ENCODE measurements at places on chromosomes 2 and 18. TPM values are rescaled to one million over a fixed set of nuclear protein-coding genes. Genes with fewer than 3 reads are reported as not detected.
A peak's percentile ranks its signal among the peaks of the same experiment; 100 is the strongest.

DNA sequence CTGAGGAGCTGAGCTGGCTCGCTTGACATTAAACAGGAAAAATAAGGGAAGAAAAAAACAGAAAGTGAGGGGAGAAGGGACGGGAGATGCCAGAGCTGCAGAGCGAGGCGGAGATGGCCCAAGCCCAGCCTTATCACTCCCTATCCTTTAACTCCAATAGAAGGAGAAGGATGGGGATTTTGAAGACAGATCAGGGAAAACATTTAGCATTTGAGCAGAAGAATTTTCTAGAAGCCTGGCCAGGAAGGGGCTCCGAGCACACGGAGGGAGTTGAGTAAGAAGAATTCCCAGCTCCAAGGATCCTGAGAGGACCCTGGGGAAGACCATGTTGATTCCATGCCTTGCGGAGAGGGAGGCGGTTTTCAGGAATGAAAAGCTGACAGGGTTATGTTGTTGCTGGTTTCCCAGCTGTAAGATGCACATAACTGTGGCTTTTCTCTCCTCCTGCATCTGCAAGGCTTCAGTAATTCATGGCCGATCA, 35.6 kb downstream of the TWIST2 start:
- no peak for DNase-seq

DNA sequence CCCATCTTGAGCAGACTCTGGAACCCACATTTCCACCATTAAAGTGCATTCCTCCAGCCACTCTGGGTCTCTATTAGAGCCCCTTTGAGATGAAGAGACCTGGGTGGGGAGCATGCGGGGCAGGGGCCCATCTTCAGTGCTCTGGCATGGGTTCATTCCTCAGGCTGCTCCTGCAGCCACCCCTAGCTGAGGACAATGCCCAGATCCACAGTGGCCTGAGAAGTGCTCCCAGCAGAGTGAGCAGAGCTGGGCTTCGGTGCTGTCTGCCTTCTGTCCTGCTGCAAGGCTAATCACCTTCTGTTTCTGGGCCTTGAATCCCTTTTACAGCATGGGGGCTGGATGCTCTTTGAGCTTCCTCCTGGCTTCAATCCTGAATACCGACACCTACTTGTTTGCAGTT, 169.8 kb downstream of the TRIM43 start:
- no peak for DNase-seq

DNA sequence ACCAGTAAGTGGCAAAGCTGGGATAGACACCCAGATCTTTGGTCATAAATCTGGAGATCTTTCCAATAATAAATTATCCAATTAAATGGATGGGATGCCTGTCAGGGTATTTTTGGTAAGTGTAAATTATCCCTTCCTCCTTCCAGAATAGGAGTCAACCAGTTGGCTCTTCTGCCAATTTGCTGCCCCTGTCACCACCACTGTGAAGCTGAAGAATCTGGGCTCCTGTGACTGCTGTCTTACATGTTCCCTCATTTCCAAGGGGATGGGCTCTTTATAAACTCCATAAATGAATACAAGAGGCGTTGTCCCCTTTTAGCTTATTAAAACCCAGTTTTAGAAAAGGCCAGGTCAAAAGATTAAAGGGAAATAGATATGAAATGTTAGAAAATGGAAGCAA, 17.8 kb upstream of the BMP10 start:
- no peak for DNase-seq

GRCh38 chr2:7676714-7677113, 759.5 kb downstream of the RNF144A start:
- DNase-seq, result no peak

DNA sequence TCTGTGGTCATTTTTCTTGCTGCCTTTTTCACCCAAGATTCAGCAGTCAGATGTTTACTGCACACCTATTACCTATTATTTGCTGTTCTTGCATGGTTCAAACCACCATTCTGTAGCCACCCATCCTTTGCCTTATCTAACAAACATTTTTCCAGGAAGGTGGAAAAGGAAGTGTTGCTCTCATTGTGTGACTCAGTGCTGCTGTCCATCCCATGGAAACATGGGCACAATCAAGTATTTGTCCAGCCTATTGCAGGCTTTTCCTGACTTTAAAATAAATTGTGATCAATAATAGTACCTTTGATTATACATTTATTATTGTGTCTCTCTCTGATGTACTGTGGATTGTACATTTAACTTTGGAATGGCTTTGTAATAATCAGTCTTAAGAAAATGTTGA, 53.2 kb downstream of the USP14 start:
- no peak for DNase-seq

DNA sequence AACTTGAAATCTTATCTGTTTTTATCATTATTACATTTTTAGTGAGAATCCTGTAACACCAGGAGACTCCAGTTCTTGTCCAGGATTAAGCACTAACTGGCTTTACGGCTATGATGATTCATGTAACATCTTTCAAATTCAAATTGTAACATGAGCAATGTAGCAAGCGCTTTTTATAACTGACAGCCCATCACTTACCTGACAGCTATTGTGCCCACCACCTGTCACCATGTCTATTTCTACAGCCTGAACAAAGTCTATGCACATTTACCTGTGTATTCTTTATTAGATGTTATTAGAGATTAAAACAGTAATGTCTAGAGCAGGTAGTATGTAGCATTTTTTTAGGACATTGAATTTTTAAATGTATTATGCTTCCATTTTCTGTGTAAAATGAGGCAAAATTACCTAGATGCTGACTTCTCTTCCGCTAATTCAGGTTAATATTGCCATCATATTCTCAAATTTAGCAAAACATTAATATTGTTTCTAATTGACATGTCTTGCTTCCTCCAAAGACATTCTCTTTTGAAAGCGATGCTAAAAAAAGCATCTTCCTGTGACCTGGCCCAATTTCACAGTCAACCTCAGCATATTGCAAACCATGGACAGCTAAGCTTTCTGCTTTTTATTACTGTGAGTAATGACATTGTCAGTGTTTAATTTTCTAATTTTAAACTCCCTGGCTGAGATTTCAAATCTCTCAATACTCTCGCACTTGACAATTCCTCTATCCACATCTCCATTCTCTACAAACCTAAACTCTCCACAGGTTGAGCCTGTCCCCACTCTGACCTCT, 37.8 kb downstream of the RIT2 start:
- DNase-seq, result no peak

- no peak for DNase-seq
Measured at GRCh38 chr2:109679626-109680025, 65.5 kb downstream of the SOWAHC start.

GRCh38 chr2:26970928-26971627, 641 bp downstream of the MAPRE3 start:
- peak; percentile 71 for DNase-seq

- DNase-seq, result peak; percentile 89
Measured at GRCh38 chr2:113080134-113080533, 12.4 kb downstream of the IL1F10 start.

GRCh38 chr2:196601430-196602306, 37.8 kb upstream of the CCDC150 start:
- DNase-seq, result no peak

GRCh38 chr2:184154438-184154837, 443.9 kb upstream of the ZNF804A start:
- DNase-seq, result no peak

GRCh38 chr2:130824492-130825061, 12.1 kb upstream of the ARHGEF4 start:
- peak; percentile 41 for DNase-seq

- no peak for DNase-seq
Measured at GRCh38 chr18:56468396-56468795, 170.0 kb downstream of the TXNL1 start.

DNA sequence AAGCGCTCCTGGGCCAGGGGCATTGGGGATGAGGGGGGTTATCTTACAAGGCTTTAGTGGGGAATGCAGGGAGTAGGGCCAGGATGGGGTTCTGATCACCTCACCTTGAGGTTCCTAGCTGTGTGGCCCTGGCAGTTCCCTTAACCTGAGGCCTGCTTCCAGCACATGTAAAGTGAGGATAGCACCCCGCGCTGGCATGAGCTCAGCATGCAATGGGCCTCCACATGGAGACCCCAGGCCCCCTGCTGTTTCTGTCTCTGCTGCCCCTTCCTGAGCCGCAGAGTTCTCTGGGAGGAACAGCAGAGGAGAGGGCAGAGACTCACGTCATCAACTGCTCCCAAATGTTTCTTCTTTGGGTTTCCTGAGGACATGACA, 8.6 kb upstream of the TEX51 start:
- no peak for DNase-seq

DNA sequence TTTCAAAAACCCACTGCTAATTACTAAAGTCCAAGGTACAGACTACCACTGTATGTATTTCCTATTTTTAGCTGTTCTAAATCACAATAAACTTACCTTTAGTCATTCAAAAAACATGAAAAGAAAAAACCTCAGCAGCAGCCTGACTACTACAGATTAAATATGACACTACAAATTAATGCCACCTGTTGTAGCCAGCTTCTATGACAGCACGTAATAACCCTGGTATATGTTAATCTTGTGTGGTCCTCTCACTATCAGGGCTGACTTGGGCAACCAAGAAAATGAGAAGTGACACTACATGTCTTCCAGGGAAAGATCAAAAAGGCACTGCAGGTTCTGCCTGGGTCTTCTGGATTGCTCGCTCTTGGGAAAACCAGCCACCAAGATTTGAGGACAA, 90.6 kb upstream of the FAM124B start:
- no peak for DNase-seq

GRCh38 chr2:25380586-25381375, 39.1 kb upstream of the DNMT3A start:
- DNase-seq, result no peak

DNA sequence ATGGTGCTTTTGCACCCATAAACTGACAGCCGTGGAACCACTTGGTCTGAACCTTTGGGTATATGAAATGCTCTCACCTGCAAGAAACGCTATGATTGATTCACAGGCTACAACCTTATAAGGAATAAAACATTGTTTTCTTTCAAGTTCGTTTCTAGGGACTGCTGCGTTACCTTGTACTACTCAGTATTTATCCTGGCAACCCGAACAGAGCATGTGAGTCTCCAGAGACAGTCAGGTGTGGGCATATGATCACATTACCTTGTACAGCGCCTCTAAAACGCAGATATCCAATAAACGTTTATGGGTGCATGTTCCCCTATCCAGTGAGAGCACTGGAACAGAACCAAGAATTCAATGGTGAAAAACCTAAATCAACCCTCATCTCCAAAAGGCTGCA, 1.7 kb downstream of the CCBE1 start:
- no peak for DNase-seq

DNA sequence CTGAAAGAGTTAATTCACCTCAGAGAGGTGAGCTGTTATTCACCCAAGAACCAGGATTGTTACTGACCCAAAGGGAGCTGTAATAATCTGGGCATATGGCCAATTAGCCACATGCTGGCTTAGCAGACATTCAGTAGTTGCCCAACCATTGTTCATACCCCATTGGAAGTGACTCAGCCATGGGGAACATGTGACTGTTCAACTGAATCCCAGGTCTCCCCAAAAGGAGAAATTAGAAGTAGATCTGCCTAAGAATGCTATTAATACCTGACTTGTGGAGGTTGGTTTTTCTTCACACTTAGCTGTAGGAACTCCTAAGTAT, 272.6 kb upstream of the UBE2E3 start:
- no peak for DNase-seq

DNA sequence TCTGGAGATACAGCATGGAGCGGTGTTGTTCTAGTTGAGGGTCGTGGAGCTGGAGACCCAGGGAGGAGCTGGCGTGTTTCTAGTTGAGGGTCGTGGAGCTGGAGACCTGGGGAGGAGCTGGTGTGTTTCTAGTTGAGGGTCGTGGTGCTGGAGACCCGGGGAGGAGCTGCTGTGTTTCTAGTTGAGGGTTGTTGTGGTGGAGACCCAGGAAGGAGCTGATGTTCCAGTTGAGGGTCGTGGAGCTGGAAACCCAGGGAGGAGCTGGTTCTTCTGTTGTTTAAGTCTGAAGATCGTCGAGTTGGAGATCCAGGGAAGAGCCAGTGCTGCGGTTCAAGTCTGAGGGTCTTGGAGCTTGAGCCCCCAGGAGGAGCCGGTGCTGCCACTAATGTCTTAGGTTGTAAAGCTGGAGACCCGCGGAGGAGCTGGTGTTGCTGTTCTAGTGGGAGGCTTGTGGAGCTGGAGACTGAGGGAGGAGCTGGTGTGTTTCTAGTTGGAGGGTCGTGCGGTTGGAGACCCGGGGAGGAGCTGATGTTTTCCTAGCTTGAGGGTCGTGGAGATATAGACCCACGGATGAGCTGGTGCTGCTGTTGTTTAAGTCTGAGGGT, 155.3 kb downstream of the RTP5 start:
- no peak for DNase-seq

GRCh38 chr2:43389581-43390466, 163.4 kb upstream of the ZFP36L2 start:
- DNase-seq, result no peak

- DNase-seq, result no peak
Measured at GRCh38 chr2:121359716-121360565, 74.9 kb upstream of the TFCP2L1 start.

DNA sequence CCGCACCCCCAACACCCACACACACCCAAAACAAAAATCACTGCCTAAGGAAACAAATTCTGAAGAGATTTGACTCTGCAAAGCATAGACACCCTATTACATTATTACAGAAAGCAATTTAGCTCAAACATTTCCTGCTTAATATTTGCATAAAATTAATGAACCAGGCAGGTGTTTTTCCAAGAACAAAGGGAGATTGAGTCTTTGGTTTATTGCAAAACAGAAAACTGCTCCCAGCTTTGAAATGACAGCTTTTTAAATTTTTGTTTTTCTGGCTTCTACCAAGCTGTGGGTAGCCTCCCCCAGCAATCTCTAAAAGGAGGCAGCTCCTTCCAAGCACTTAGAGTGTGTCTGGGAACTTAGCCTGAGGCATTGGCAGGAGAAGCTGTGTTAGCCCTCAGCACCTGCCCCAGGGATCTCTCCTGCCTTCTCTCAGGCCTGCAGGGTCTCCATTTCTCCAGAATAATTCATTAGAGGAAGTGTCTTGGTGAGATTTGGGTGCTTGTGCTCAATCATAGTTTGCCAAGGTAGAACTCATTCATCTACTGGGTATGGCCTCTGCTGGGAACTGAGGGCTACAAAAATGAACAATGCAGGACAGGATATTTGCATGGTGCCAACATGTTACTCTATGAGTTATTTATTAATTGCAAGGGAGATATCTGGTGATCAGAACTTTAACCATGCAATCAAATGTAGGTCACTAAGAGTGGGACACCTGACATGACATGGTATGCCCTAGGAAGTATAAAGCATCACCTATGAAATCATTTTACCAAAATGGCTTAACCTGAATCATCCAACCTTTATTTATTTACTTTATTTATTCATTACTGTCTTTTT, 58.7 kb downstream of the B3GNT2 start:
- no peak for DNase-seq

- no peak for DNase-seq
Measured at GRCh38 chr2:42893047-42893758, 100.8 kb upstream of the HAAO start.

Gene CLIP4
- total RNA-seq, result not detected

Gene SP100
- total RNA-seq, result 0.33 TPM

Gene ASPRV1
- 0.95 TPM for total RNA-seq

Gene NYAP2
- total RNA-seq, result not detected

Gene RESP18
- total RNA-seq, result not detected

Gene COLEC12
- total RNA-seq, result 2.3 TPM

Gene GAREM1
- total RNA-seq, result 9.2 TPM

Gene ZNF236
- total RNA-seq, result 14.2 TPM

Gene LINC00305
- not detected for total RNA-seq

Gene PAX8
- total RNA-seq, result not detected

Gene TEX44
- not detected for total RNA-seq

Gene SH3RF3
- 0.42 TPM for total RNA-seq

Gene ALPI
- not detected for total RNA-seq

Gene BUB1
- total RNA-seq, result 118 TPM
